Natural killer cell treated with Interleukin-12 subunit alpha and Interleukin-12 subunit beta and Interleukin-15 and Interleukin-18, amount 100 ng/mL, for 72 hours (primary cell): ENCODE measurements at places on chromosomes 13 and 19. TPM values are rescaled to one million over a fixed set of nuclear protein-coding genes. Genes with fewer than 3 reads are reported as not detected.

CYP2A13 gene
- total RNA-seq, result not detected

C19orf73 gene
- total RNA-seq, result 2.9 TPM

EDNRB gene
- not detected for total RNA-seq

GARIN5A gene
- total RNA-seq, result not detected

ZNF729 gene
- not detected for total RNA-seq

DNA sequence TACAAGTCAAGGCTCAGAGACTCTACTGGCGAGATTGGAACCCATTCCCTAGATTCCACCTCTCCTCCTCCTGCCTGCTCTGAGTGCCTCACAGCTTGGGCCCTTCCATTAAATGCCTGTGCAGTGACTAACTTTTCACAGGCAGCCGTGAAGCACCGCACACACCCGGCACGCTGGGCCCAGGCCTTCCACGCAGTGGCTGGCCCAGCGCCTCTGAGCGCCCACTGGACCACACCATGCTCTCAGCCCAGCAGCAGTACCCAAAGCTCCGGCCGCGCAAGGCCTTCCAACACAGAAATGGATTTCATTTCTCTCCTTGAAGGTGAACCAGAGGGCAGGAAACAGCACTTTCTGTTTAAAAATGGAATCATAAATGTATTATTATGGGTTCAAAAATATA, 26.0 kb downstream of the RAB20 start:
- no peaks in the 10 kb centered on the region for H3K36me3 ChIP-seq
- H3K27me3 ChIP-seq, result peaks cover 5% of the 10 kb centered on the region
- no peak for DNase-seq
- H3K4me3 ChIP-seq, result no peak overlapping the region

GRCh38 chr19:29499261-29499920, 26.4 kb upstream of the VSTM2B start:
- DNase-seq, result no peak
- no peaks in the 10 kb centered on the region for H3K4me1 ChIP-seq
- no peak overlapping the region for H3K4me3 ChIP-seq
- H3K27me3 ChIP-seq, result no peaks in the 10 kb centered on the region
- H3K36me3 ChIP-seq, result no peaks in the 10 kb centered on the region
- H3K27ac ChIP-seq, result no peak overlapping the region

DNA sequence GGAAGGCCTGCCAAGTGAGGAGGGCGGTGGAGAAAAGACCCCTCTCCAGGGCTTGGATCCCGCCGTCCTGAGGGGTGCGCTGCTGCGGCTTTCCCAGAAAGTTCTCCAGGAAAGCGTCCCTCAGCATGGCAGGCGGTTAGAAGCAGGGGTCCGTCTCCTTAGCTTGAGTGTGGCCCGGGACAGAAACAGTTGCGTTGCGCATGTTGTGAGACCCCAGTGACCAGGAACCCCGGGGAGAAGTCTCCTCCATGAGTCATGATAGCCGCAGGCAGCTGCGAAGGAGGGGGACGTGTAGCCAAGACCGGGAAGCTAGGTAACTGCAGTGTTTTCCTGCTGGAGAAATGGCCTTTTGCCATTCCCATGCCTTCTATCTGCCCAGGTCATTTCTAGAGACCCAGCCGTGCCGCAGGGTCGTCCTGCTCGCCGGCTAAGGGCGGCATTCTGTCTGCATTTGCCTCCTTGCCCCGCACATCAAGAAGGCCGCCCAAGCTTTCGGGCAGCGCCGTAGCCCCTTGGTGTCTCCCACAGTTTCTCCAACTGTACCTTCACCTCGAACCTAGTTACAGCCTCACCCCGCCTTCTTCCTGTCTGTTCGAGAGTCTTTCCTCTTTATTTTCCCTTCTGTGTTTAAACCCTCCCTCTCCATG, 64.3 kb downstream of the TM9SF2 start:
- H3K36me3 ChIP-seq, result peaks cover 16% of the 10 kb centered on the region
- no peak overlapping the region for H3K27ac ChIP-seq
- H3K4me1 ChIP-seq, result no peaks in the 10 kb centered on the region
- DNase-seq, result no peak

- no peak overlapping the region for H3K27ac ChIP-seq
- no peak overlapping the region for H3K4me3 ChIP-seq
These were observed 492.4 kb downstream of the DACH1 start for GRCh38 chr13:71374471-71375049.

DNA sequence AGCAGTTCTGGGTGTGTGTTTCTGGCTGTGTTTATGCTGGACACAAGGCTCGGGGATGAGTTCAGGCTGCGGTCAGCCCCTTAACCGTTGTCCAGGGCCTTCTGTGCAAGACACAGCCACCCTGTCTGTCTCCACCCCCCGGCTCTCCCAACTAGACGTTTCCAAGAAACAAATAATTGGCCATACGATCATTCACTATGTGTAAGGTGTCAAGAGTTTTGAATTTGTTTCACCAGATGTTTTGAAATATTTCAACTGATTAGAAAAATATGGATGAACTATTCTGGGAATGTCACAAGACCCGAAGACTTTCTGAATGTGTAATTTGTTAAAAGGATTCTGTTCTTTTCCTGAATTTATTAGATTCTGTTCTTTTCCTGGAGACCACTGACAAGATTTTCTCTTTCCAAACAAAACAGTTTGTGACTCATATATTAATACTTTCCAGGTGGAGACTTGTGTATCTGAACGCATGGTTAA, 318.2 kb downstream of the MYO16 start:
- H3K27me3 ChIP-seq, result no peaks in the 10 kb centered on the region
- no peak overlapping the region for H3K27ac ChIP-seq
- no peaks in the 10 kb centered on the region for H3K36me3 ChIP-seq
- H3K4me1 ChIP-seq, result no peaks in the 10 kb centered on the region
